ENCODE measurements at places on chromosomes 12 and 14. TPM values are rescaled to one million over a fixed set of nuclear protein-coding genes. Genes with fewer than 3 reads are reported as not detected.
A peak's percentile ranks its signal among the peaks of the same experiment; 100 is the strongest.

Gene TMEM119
- not detected for total RNA-seq

Gene NID2
- not detected for total RNA-seq

Gene RERGL
- total RNA-seq, result not detected

Gene SIX4
- not detected for total RNA-seq

DNA sequence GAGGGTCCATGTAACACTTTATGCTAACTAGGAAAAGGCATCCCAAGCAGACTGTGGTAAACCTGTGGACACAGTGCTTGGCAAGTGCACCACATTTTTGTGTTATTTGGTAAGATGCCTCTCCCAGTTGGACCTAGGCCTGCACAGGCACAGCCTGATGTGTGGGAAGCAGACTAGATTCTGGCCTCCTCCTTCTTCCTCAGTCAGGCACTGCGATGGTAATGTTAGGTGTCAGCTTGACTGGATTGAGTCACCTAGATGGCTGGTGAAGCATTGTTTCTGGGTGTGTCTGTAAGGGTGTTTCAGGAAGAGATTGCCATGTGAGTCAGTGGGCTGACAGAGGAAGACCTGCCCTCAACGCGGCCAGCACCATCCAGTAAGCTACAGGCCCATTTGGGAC, 25.3 kb upstream of the RHOJ start:
- H3K27me3 ChIP-seq, result no peaks in the 10 kb centered on the region
- H3K4me3 ChIP-seq, result no peak overlapping the region
- H3K36me3 ChIP-seq, result no peaks in the 10 kb centered on the region
- no peak for DNase-seq
- no peaks in the 10 kb centered on the region for H3K4me1 ChIP-seq

DNA sequence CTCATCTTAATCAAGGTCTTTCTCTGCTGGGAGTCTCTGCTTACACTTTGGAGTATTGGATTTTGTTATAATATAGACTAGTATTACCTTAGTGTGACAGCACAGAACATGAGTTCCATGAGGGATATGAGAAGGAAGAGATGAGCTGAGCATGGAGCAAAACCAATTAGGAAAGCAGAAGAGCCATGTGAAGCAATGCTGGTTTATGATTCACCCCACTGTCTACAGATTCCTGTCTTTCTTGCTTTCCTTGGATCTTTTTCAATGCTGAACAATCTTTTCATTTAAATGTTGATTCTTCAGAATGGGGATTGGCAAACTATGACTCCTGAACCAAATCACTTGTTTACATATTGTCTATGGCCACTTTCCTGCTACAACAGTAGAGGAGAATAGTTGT, 70.4 kb upstream of the KITLG start:
- no peak overlapping the region for H3K27ac ChIP-seq
- no peaks in the 10 kb centered on the region for H3K27me3 ChIP-seq
- H3K4me3 ChIP-seq, result no peak overlapping the region
- no peaks in the 10 kb centered on the region for H3K36me3 ChIP-seq

DNA sequence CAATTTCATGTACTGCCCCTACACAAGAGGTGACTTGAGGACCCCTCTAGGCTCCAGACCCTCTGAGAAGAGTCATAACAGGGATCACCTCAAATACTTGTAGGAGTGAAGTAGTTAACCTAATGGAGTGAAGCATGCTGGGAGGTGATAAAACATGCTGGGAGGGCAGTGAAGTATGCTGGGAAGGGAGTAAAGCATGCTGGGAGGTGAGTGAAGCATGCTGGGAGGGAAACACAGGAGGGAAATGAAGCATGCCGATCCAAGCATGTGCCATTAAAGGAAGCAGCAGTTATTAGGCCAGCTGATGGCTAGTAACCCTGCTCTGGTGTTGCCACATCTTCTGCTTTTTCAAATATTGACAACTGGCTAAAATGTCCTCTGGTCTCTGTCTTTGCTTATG, 70.7 kb upstream of the TRHDE start:
- no peak overlapping the region for H3K27ac ChIP-seq
- H3K36me3 ChIP-seq, result no peaks in the 10 kb centered on the region
- no peaks in the 10 kb centered on the region for H3K27me3 ChIP-seq

DNA sequence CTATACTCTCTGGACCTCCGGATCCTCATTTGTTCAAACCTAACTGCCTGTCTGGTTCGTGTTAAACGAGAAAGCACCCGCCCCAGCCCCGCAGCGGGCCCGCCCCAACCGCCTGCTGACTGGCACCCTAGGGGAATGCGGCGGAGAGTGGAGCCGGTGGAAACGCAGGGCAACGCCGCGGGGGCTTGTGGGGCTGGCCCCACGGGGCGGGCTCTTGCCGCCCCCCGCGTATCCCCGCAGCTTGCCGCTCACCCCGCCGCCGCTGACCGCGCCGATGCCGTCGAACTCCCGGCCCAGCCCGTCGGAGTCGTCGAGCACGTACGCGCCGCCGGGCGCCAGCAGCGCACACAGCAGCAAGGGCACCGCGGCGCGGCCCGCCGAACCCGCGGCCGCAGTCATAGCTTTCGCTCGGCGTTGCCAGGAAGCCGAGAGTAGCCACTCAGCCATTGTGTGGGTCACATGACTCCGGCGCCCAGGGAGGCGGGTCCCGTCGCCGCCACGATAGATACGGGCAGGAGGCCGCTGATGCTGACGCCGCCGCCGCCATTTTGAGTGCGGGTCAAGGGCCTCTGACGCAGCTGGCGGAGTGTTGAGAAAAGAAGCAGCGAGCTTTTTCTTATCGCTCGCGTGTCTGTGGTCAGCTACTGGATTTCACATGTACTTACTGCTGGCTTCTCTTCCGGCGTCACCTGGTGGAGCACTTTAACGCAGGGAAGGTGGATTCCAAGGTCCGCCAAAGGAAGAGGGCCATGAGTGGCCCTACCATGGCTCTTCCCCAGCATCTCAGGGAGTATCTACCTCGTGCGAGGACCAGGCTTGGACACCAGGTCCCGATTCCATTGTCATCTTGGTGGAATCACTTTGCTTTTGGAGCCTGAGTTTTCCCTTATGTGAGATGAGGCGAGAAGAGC, at the start of gene GALC:
Gene GALC, minus strand, starts transcription at position 465 of the 911 bp plus-strand sequence. Its CDS starts 18 bp downstream, at position 447.
- H3K4me3 ChIP-seq, result peak within 1 kb of the TSS; percentile 62
- peak within 1 kb of the TSS; percentile 94 for H3K27ac ChIP-seq
- H3K36me3 ChIP-seq, result no peaks in the 10 kb centered on the region
- H3K4me1 ChIP-seq, result peaks cover 16% of the 10 kb centered on the region
- DNase-seq, result peak; percentile 92
- H3K27me3 ChIP-seq, result no peaks in the 10 kb centered on the region

Measured in naive thymus-derived CD4-positive, alpha-beta T cell (primary cell).